ENCODE measurements at places on chromosomes 7 and 10.
A peak's percentile ranks its signal among the peaks of the same experiment; 100 is the strongest.

- no peak for DNase-seq
Measured at GRCh38 chr7:104967595-104967994, 46.4 kb upstream of the KMT2E start.

DNA sequence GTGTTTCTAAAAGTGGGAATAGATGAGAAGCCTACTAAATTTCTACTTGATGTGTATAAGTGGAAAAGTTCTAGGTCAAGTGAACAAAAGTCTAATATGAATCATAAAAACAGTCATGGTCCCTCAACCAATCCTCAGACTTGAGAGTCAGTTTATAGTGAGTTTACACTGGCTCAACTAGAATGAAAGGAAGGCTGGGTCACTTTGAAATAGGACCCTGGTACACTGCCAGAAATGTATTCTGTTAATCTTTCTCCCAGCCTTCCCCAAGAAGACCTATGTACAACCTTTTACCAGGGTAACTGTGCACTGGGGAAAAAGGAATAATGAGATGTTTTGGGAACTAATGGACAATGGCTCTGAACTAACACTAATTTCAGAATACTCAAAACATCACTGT is 17.3 kb downstream of the ELMO1 start:
- DNase-seq: no peak

GRCh38 chr7:106021151-106022067 is 58.3 kb downstream of the CDHR3 start:
- DNase-seq: no peak

GRCh38 chr7:44111761-44112160 is 7.6 kb downstream of the AEBP1 start:
- DNase-seq: no peak

DNA sequence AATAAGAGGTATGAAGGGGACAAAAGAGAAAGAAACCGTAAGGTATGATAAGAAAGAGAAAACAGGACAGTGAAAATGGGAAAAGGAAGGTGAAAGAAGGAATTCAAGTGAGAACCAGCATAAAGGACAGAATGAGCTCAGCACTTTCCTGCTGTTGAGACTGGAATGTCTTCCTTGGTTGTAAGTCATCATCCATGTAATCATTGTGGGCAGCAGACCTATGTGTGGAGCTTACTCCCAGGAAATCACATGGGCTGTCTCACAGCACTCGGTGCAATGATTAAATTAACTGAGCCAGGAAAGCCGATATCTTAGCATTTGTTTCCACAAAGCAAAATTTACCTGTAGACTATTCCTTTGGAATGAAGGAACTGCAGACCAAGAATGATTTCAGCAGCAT is 118.1 kb downstream of the PRKCQ start:
- no peak for DNase-seq

GRCh38 chr7:69871213-69871885 is 273.1 kb downstream of the AUTS2 start:
- no peak for DNase-seq

GRCh38 chr7:82286798-82287140 is 156.8 kb downstream of the CACNA2D1 start:
- DNase-seq: no peak

DNA sequence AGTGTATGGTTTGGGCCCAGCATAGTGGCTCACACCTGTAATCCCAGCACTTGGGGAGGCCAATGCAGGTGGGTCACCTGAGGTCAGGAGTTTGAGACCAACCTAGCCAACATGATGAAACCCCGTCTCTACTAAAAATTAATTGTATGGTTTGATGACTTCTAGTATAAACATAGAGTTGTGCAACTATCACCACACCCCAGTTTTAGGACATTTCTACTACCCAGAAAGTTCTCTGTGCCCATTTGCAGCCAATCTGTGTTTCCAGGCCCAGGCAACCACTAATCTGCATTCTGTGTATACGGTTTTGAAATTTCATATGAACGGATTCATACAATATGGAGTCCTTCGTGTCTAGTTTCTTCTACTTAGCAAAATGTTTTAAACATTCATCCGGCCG is 20.0 kb downstream of the CLIP2 start:
- no peak for DNase-seq

- DNase-seq: no peak
Measured at GRCh38 chr7:145152589-145152988, 316.7 kb upstream of the TPK1 start.

DNA sequence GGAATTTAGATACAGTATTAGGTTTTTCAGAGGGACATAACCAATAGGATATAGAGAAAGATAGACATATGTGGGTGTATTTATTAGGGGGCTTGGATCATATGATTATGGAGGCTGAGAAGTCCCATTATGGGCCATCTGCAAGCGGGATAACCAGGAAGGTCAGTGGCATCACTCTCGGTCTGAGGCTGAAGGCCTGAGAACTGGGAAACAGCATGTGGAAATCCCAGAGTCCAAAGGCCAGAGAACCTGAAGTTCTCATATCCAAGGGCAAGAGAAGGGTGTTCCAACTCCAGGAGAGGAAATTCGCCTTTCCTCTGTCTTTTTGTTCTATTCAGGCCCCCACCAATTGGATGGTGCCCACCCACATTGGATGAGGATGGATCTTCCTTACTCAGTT is 180.7 kb downstream of the POU6F2 start:
- no peak for DNase-seq

DNA sequence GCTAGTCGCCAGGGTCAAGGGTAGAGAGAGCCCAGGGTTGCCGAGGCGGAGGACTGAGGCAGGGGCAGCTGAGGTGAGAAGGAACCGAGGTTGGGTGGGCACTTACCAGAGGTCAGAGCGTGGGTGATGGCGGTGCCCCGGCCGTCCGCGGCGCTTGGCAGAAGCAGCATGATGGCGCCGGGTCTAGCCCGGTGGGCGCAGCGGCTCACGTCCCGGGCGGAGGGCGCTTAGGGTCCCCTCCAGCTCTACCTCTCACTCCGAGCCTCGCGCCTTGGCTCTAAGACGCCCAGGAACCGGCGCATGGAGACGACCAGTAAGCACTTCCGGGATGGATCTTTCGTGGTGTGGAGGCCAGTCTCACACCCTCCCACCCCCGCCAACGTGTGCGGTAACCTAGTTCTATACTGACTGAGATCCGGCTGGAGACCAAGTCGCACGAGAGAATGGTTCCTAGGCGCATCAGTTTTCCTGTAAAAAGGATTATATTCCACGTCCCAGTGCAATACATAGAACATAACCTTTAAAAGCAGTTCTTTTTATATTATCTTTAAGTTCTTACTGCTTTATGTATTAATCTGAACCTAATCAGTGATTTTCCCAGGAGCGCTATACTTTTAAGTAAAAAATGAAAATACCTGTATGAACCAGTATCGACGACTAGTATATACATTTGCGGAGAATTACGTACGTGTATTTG is at the start of gene DNAJC2:
Gene DNAJC2, minus strand, starts transcription at position 315 of the 697 bp plus-strand sequence. Its CDS starts 145 bp downstream, at position 170.
- DNase-seq: peak; percentile 68
